Iris pigment epithelial cell (primary cell): ENCODE measurements at places on chromosomes 1 and 21.

- DNase-seq: no peak
Measured at GRCh38 chr21:33063375-33063883, 6.5 kb upstream of the OLIG1 start.

- DNase-seq: peak; percentile 100
Measured at GRCh38 chr1:87224201-87224600, 104.5 kb upstream of the LMO4 start.

- peak; percentile 21 for DNase-seq
Measured at GRCh38 chr1:153903841-153904455, 18.8 kb downstream of the GATAD2B start.

GRCh38 chr1:173733912-173734311 is 19.1 kb downstream of the KLHL20 start:
- no peak for DNase-seq

GRCh38 chr1:19240673-19241538 is 10.4 kb downstream of the EMC1 start:
- DNase-seq: peak; percentile 74

- DNase-seq: peak; percentile 70
Measured at GRCh38 chr1:37858931-37859506, 373 bp downstream of the MTF1 start.
